ENCODE measurements at places on chromosomes 6 and 20. TPM values are rescaled to one million over a fixed set of nuclear protein-coding genes. Genes with fewer than 3 reads are reported as not detected.

GRM1 gene
- total RNA-seq: not detected

UNC93A gene
- not detected for total RNA-seq

TOX2 gene
- total RNA-seq: not detected

LY6G6C gene
- total RNA-seq: 0.38 TPM

TRIM10 gene
- total RNA-seq: not detected

MOG gene
- total RNA-seq: not detected

DNA sequence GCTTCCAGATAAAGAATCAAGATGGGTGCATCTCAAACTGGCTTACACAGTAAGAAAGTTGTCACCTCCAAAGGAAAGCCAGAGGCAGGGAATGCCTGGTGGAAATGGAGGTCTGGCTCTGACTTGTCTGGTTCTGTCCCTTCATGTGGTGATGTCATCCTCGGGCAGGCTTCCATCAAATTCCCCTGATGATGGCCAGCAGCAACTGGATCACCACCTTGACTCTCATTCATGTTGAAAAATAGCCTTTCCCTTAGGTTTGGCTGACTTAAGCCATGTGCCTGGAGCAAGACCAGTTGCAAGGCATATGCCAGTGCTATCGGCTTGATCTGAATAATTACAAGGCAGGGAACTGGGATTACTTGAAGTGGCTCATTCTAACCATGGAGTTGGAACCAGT is 28.8 kb downstream of the IMPG1 start:
- DNase-seq: peak; percentile 21

DNA sequence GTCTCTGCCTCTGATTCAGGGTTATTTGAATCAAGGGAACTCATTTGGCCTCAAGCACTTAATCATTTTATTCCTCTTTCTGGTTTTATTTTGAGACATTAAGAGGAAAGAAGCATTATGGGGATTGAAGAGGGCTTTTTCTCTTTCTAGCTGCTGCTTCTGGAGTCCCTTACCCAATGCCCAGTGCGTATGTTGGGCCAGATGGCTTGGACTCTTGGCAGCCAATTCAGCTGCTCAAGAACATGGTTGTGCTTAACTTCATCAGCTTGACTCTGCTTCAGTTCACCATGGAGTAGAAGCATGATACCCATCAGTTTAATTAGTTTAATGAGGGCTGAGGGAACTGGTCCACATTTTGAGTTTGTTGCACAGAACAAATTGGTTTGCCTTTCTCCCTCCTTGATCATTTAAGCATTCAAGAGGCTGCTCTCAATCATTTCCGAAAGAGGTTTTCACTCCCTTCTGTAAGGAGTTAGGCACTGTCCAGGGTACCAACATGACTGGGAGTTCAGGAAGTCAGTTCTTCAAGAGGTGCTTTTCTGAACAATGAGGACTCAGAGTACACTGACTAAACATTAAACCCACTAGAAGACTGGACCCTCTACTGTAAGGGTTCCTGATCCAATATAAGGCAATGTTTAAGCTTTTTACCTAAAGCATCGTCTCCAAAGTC is 14.6 kb downstream of the PDYN start:
- DNase-seq: no peak

GRCh38 chr6:57078531-57079207 is 11.3 kb upstream of the ZNF451 start:
- no peak for DNase-seq

- DNase-seq: no peak
These were observed 388.3 kb upstream of the RNF217 start for GRCh38 chr6:124573953-124574352.

- no peak for DNase-seq
These were observed 149.3 kb downstream of the TRIM27 start for GRCh38 chr6:28774292-28775051.

DNA sequence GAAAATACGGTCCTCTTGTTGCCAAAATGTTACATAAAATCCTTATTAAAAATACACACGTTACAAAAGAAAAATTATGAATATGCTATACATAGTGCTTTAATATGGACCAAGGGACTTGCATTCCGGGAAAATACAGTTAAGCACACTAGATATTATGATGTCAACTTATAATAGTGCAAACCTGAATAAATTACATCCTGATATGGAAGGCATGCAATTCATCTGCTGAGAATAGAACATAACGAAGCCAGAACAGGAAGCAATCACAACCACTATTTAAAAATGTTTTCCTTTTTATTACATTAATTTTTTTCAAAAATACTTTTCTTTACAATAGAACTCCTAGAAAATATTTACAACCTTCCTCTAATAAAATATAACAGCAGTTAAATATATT is 7.8 kb upstream of the MRPS10 start:
- DNase-seq: no peak

DNA sequence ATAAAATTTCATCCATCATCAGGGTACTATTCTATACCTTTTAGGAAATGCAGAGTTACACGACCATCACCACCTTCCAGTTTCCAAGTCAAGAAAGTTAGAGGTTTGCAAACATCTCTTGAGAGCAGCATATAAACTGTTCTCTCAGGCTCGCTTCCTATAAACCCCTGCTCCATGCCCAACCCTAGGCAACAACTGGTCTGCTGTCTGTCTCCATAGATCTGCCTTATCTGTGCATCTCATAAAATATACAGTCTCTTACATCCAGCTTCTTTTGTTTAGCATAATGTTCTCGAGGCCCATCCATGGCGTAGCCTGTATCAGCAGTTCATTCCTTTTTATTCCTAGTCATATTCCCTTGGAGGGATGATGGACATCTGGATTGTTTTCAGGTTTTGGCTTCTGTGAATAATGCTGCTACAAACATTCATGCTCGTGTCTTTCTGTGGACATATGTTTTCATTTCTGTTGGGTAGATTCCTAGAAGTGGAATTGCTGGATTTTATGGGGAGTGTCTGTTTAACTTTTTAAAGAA is 6.1 kb downstream of the PTPRT start:
- no peak for DNase-seq

GRCh38 chr20:43102394-43102793 is 87.3 kb downstream of the PTPRT start:
- DNase-seq: no peak

GRCh38 chr20:49854190-49854875 is 41.7 kb downstream of the SLC9A8 start:
- DNase-seq: peak; percentile 74

GRCh38 chr6:1634081-1634480 is 24.4 kb downstream of the FOXC1 start:
- no peak for DNase-seq

Data from bronchial epithelial cell (primary cell).